ENCODE measurements at places on chromosomes 4 and X. TPM values are rescaled to one million over a fixed set of nuclear protein-coding genes. Genes with fewer than 3 reads are reported as not detected.

DNA sequence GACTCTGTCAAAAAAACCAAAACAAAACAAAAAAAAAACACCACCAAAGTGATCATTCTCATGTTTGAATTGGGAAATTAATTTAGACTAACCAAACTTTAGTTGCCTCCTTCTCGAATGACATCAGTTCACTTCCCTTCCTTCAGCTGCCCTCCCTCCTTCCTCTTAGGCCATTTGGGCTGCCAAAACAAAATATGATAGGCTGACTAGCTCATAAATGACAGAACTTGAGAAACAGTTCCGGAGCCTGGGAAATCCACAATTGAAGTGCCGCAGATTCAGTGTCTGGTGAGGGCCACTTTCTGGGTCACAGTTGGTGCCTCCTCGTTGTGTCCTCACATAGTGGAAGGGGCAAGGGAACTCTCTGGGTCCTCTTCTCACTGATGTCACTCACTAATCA, 16.1 kb upstream of the WAS start:
- H3K27ac ChIP-seq, result no peak overlapping the region
- H3K4me3 ChIP-seq, result no peak overlapping the region

- DNase-seq, result no peak
- no peak overlapping the region for H3K4me3 ChIP-seq
- no peak overlapping the region for H3K27ac ChIP-seq
- no peaks in the 10 kb centered on the region for H3K27me3 ChIP-seq
Measured at GRCh38 chr4:157575339-157575738, 354.8 kb downstream of the GRIA2 start.

RFC1 gene
- total RNA-seq, result 27.7 TPM

AKAP4 gene
- not detected for total RNA-seq

- H3K4me1 ChIP-seq, result no peaks in the 10 kb centered on the region
- no peaks in the 10 kb centered on the region for H3K27me3 ChIP-seq
- H3K36me3 ChIP-seq, result no peaks in the 10 kb centered on the region
- DNase-seq, result no peak
Measured at GRCh38 chr4:150315691-150316090, 237.4 kb downstream of the DCLK2 start.

FGF13 gene
- 18.0 TPM for total RNA-seq

GRCh38 chr4:87461281-87461700, 38.9 kb downstream of the NUDT9 start:
- DNase-seq, result no peak
- no peak overlapping the region for H3K27ac ChIP-seq
- no peak overlapping the region for H3K4me3 ChIP-seq
- H3K36me3 ChIP-seq, result no peaks in the 10 kb centered on the region

- H3K4me1 ChIP-seq, result no peaks in the 10 kb centered on the region
- no peak overlapping the region for H3K4me3 ChIP-seq
- no peak overlapping the region for H3K27ac ChIP-seq
- H3K27me3 ChIP-seq, result no peaks in the 10 kb centered on the region
- no peaks in the 10 kb centered on the region for H3K36me3 ChIP-seq
Measured at GRCh38 chr4:153471698-153472093, 5.5 kb downstream of the TMEM131L start.

GRCh38 chr4:106451091-106451490, 82.5 kb upstream of the GIMD1 start:
- H3K4me3 ChIP-seq, result no peak overlapping the region
- H3K4me1 ChIP-seq, result no peaks in the 10 kb centered on the region
- no peak overlapping the region for H3K27ac ChIP-seq
- no peaks in the 10 kb centered on the region for H3K36me3 ChIP-seq

SPATA4 gene
- 10.2 TPM for total RNA-seq

PABPC1L2A gene
- total RNA-seq, result 0.14 TPM

COX7B2 gene
- total RNA-seq, result 5.8 TPM

GRCh38 chrX:100911731-100912130, 17.0 kb downstream of the XKRX start:
- H3K4me1 ChIP-seq, result no peaks in the 10 kb centered on the region
- no peak overlapping the region for H3K27ac ChIP-seq
- no peaks in the 10 kb centered on the region for H3K27me3 ChIP-seq
- no peak overlapping the region for H3K4me3 ChIP-seq

FHDC1 gene
- 15.3 TPM for total RNA-seq

- no peak overlapping the region for H3K27ac ChIP-seq
- no peaks in the 10 kb centered on the region for H3K27me3 ChIP-seq
- no peaks in the 10 kb centered on the region for H3K4me1 ChIP-seq
- no peak for DNase-seq
Measured at GRCh38 chr4:61160478-61160877, 39.6 kb upstream of the ADGRL3 start.

FRMPD3 gene
- 0.46 TPM for total RNA-seq

- H3K27me3 ChIP-seq, result no peaks in the 10 kb centered on the region
- H3K4me3 ChIP-seq, result no peak overlapping the region
Measured at GRCh38 chrX:2391869-2392606, 108.7 kb downstream of the DHRSX start.

DNA sequence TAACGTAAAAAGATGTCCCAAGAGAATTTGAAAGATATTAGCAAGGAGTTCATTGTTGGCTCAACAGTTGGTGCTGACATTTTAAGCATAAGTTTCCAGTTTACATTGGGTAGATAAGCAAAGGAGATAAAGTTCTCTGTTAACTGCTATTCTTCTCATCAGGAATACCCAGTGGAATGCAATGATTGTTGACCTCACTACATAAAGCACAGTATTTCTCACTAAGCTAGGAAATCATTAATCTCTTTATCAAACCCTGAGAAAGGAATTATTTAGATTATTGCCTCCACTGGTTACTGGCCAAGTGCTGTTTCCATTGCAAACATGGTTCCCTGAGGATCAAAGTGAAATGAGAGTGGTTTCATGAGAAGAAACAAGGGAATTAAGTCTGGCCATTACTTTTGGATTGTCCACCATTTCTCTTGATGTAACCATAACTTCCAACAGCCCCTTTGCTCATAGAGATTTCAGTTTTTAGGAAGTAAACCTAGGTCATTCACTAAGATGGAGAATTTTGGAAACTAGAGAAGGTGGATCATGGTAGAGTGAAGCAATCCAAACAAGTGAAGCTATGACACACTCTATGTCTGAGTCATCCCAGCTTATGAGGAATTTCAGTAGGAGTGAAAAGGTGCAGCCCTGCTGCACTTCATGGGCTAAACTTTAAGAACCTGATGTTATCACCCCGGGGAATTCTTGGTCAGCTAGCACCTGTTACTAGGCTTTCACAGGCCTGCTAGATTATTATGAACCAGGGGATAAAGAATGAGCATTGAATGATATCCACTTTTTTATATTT, 163.4 kb downstream of the AREG start:
- no peaks in the 10 kb centered on the region for H3K36me3 ChIP-seq
- H3K4me1 ChIP-seq, result no peaks in the 10 kb centered on the region
- DNase-seq, result no peak

PABPC4L gene
- 2.8 TPM for total RNA-seq

Measured in prostate gland (tissue), 2 donors.